ENCODE measurements at places on chromosomes 2 and 18. TPM values are rescaled to one million over a fixed set of nuclear protein-coding genes. Genes with fewer than 3 reads are reported as not detected.

The OTOS gene
- not detected for total RNA-seq

DNA sequence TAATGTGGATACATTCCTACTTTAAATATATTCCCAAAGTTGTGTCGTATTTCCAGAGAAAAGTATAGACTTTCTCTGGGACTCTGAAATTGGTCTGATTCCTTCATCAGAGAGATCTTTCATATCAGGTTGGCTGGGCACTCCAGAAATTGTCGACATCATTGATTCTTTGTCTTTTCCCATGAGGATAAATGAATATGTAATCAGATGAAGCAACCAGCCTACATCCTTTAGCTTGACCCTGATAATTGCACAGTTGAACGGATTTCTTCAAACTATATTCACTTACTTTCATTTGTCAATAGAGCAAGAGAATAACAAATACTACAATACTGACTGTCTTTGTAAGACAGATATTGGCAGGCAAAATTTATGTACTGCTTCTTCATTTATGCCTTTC lies 680.2 kb upstream of the LRRTM4 start:
- DNase-seq = no peak
- no peak overlapping the region for H3K27ac ChIP-seq
- H3K27me3 ChIP-seq = no peaks in the 10 kb centered on the region
- no peaks in the 10 kb centered on the region for H3K36me3 ChIP-seq
- H3K4me1 ChIP-seq = no peaks in the 10 kb centered on the region

GRCh38 chr2:138771534-138771933 lies 8.7 kb downstream of the NXPH2 start:
- H3K27ac ChIP-seq = no peak overlapping the region
- peaks cover 10% of the 10 kb centered on the region for H3K27me3 ChIP-seq
- H3K4me3 ChIP-seq = no peak overlapping the region
- no peak for DNase-seq

- H3K4me1 ChIP-seq = no peaks in the 10 kb centered on the region
- no peak overlapping the region for H3K27ac ChIP-seq
- no peak for DNase-seq
- no peak overlapping the region for H3K4me3 ChIP-seq
- H3K27me3 ChIP-seq = no peaks in the 10 kb centered on the region
These were observed 131.4 kb upstream of the MAPRE2 start for GRCh38 chr18:34909637-34910364.

DNA sequence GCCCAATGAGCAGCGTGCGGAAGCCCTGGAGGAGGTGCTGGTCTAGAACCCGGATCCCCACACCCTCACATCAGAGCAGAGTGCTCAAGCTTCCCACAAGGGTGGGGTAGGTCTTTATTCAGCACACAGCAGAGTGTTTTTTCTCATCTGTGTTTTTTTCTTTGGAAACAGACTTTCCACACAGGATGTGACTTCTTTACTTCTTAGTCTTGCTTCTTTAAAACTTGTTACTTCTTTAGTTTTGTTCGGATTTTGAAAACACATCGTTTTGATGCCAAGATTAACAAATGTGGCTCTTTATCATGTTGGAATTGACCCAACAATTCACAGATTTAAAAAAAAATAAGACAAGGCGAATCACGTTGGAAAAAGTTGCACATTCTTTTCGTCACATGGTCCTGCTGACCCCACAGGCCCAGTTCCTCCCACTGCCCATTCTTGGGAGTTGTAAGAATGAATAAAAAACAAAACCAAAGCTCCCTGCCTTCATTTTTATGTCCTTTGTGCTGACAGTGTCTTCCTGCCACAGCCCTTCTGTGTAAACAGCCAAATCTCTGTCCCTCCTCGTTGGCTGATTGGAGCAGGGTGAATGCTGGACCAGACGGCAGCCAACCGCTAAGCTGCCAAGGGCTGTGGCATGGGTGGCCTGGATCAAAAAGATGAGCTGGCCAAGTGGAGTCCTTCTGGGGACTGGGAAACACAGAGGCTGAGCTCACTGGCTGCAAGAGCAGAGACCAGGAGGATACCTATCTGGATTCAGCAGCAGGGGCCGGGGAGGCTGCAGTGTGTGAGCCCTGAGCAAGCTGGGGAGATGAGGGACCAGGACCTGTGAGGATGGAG lies 81.6 kb downstream of the TWIST2 start:
- no peaks in the 10 kb centered on the region for H3K36me3 ChIP-seq
- H3K4me3 ChIP-seq = no peak overlapping the region
- no peak for DNase-seq

GRCh38 chr2:126774290-126774689 lies 118.3 kb downstream of the GYPC start:
- peaks cover 6% of the 10 kb centered on the region for H3K4me1 ChIP-seq
- H3K36me3 ChIP-seq = no peaks in the 10 kb centered on the region
- peaks cover 12% of the 10 kb centered on the region for H3K27me3 ChIP-seq

DNA sequence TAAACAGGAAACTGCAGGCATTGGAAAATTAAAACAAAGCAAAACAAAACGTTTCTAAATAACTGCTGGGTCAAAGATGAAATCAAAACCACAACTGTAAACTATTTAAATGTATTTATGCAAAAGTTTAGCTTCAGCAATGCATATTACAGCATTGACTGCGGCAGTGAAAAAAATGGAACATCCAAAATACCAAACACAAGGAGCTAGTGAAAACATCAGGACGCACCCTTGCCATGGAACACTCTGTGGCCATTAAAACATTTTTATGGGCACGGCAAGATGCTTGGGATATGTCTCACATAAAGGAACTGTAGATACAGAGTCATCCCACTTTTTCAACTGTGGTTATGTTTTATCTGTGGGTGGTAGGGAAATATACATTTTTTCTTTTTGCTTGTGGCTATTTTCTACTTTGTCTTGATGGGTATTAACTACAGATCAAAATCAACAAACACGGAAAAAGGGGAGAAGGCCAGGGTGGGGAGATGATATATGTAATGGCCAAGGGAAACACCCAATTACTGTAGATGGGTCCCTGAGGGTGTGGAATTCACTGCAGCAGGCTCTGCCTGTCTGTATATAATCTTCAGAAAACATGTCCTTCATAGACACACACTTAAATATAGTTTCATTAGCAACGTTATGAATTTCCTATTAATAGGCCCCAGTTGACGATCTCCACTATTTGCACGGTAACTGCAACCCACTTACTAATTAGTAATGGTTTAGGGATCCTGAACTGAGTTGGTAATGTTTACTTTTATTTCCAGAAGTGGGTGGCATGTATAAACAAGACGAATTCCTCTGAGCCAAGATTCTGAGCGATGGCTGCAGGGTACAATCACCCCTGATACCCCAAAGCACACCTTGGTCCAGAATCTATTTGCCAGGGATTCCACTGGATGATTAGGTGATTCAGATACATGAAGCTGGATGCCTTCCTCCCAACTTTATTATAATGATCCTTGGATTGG lies 110.5 kb downstream of the ACKR3 start:
- no peaks in the 10 kb centered on the region for H3K4me1 ChIP-seq
- no peak overlapping the region for H3K27ac ChIP-seq
- no peak for DNase-seq
- H3K4me3 ChIP-seq = no peak overlapping the region
- H3K27me3 ChIP-seq = peaks cover 11% of the 10 kb centered on the region

DNA sequence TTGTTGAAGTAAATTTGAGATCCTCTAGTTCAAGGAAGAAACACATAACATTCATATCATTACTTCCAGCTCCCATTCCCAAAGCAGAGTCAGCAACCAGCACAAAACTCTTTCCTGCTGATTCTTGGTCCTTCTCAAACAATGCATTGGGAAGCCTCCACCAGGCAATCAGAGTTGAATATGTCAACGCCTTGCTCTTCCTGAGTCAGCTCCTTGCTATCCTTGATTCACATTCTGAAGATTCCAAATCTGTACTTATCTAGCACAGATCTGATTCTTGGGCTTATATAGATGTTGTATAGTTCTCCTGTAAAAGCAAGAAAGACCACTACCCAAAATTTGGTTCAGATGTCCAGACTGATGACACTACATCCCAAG lies 29.6 kb downstream of the CFAP210 start:
- H3K36me3 ChIP-seq = no peaks in the 10 kb centered on the region
- peaks cover 15% of the 10 kb centered on the region for H3K27me3 ChIP-seq
- H3K27ac ChIP-seq = no peak overlapping the region
- DNase-seq = no peak
- H3K4me3 ChIP-seq = no peak overlapping the region

GRCh38 chr2:120881981-120882788 lies 146.5 kb downstream of the GLI2 start:
- no peak overlapping the region for H3K27ac ChIP-seq
- no peak for DNase-seq
- H3K4me3 ChIP-seq = no peak overlapping the region
- no peaks in the 10 kb centered on the region for H3K36me3 ChIP-seq

- no peak for DNase-seq
- no peak overlapping the region for H3K27ac ChIP-seq
- no peak overlapping the region for H3K4me3 ChIP-seq
- peaks cover 2% of the 10 kb centered on the region for H3K27me3 ChIP-seq
These were observed 6.0 kb downstream of the MC2R start for GRCh38 chr18:13909141-13909940.

DNA sequence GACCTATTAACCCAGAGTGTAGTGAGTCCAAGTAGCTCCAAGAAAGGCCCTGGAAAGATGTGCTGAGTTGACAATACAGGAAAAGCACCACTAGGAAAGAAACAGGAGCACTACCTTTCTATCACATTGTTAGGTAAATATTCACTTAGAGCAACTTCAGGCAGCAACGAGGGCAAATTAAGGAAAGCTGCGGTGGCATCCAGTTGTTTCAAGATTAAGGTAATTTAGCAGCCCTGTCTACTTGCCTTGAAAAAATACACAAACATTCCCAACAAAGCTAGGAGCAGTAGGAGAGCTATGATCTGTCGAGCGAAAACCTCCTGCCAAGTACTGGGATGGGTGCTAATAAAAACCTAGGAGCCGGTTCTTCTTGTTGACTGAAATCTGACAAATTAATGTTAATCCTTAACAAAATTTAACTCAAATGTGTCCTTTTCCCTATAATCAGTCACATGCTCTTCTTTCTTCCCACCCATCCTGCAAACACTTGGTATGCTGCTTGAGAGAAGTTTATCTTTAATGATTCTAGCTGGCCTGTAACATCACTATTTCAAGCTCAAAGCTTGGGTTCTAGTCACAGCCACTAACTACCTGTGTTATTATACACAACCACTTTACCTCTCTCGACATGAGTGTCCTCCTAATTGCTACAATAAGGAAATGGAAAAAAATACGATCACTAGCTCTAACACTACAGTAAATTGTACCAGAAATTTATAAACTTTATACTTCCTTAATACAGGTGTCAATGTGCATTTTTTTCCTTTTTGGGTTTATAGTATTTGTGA lies 2.0 kb downstream of the ACAA2 start:
- no peak overlapping the region for H3K27ac ChIP-seq
- peaks cover 37% of the 10 kb centered on the region for H3K36me3 ChIP-seq
- H3K27me3 ChIP-seq = no peaks in the 10 kb centered on the region
- peaks cover 46% of the 10 kb centered on the region for H3K4me1 ChIP-seq

- H3K4me3 ChIP-seq = no peak overlapping the region
- H3K27ac ChIP-seq = no peak overlapping the region
- no peaks in the 10 kb centered on the region for H3K4me1 ChIP-seq
- no peak for DNase-seq
- H3K36me3 ChIP-seq = no peaks in the 10 kb centered on the region
These were observed 306.7 kb upstream of the CCDC68 start for GRCh38 chr18:55265984-55266383.

GRCh38 chr2:1771626-1772280 lies 27.4 kb upstream of the PXDN start:
- H3K4me1 ChIP-seq = no peaks in the 10 kb centered on the region
- no peak overlapping the region for H3K27ac ChIP-seq
- no peaks in the 10 kb centered on the region for H3K27me3 ChIP-seq

- no peaks in the 10 kb centered on the region for H3K4me1 ChIP-seq
- no peak overlapping the region for H3K4me3 ChIP-seq
- no peak for DNase-seq
- H3K36me3 ChIP-seq = no peaks in the 10 kb centered on the region
- H3K27ac ChIP-seq = no peak overlapping the region
- peaks cover 7% of the 10 kb centered on the region for H3K27me3 ChIP-seq
These were observed 62.1 kb downstream of the CTAGE1 start for GRCh38 chr18:22355598-22355997.

DNA sequence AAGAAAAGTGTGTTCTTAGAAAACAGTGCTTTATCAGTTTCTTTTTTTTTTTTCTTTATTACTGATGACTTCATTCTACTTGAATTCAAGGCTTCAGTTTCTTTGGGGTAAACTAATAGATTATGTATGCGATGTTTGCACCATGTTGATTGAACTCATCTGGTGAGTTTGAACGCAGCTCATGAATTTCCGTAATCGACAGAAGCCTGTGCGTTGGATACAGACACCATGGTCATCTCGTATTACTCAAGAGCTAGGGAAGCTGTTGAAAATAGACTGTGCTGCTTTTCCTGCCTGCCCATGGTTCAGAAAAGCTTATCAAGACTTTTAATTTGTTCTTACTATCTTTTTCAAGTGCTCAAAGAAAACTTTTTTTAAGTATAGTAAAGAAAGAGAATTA lies 185.5 kb upstream of the NRP2 start:
- peaks cover 6% of the 10 kb centered on the region for H3K27me3 ChIP-seq
- DNase-seq = no peak
- H3K27ac ChIP-seq = no peak overlapping the region
- no peak overlapping the region for H3K4me3 ChIP-seq
- no peaks in the 10 kb centered on the region for H3K4me1 ChIP-seq

DNA sequence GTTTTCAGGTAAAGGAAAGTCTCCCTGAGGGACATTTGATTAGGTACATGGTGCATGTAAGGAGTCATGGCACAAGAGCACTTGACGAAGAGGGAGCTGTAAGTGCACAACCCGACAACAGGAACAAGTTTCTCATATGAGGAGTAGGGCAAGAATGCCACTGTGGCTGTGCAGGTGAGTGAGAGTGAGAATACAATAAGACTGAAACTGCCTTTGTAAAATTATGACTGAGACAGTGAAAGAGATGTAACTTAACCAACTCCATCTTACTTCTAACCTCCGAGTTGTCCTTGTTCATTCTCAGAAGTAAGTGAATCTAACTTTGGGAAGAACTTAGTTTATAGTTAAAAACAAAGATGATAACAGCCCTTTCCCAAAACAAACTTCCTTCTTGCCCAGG lies 1025.8 kb upstream of the CNTNAP5 start:
- no peaks in the 10 kb centered on the region for H3K27me3 ChIP-seq
- H3K27ac ChIP-seq = no peak overlapping the region
- no peaks in the 10 kb centered on the region for H3K4me1 ChIP-seq
- H3K36me3 ChIP-seq = no peaks in the 10 kb centered on the region
- no peak for DNase-seq

GRCh38 chr2:127525691-127526131 lies 578 bp downstream of the IWS1 start:
- H3K27me3 ChIP-seq = peaks cover 9% of the 10 kb centered on the region
- peaks cover 30% of the 10 kb centered on the region for H3K4me1 ChIP-seq
- H3K36me3 ChIP-seq = peaks cover 16% of the 10 kb centered on the region
- DNase-seq = no peak

DNA sequence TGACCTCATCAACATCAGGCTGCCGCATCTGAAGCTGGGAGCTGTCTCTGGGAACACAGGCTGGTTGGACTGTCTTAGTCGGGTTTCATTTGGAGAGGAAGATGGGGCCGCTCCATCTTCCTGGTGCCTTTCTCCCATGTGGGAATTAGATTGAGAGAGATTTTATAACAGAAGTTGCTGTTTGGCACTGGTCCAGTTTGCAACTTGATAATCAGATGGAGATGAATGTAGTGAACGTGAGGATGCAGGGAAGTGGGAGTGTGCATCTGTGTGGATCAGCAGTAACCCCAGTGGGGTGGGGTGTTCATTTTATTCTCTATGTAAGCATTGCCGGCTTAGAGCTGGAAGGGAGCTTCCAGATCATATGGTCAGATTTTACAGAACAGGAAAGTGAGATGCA lies 250.9 kb downstream of the DCDC2C start:
- H3K36me3 ChIP-seq = no peaks in the 10 kb centered on the region
- H3K27ac ChIP-seq = no peak overlapping the region
- H3K4me1 ChIP-seq = no peaks in the 10 kb centered on the region
- no peaks in the 10 kb centered on the region for H3K27me3 ChIP-seq
- no peak for DNase-seq

All from activated T-helper 1 cell treated with anti-CD3 and anti-CD28 coated beads, Interleukin-12 subunit alpha, Interleukin-12 subunit beta, Interleukin-2, Interleukin-4 antibody, amounts not matched to agents 30 ng/mL and 10 ng/mL and 1 ng/mL, durations not matched to agents 14 hours and 24 hours and 36 hours (primary cell).